ENCODE measurements at places on chromosomes 6 and 20.

- DNase-seq, result no peak
Measured at GRCh38 chr6:157521362-157522335, 140.7 kb downstream of the ZDHHC14 start.

DNA sequence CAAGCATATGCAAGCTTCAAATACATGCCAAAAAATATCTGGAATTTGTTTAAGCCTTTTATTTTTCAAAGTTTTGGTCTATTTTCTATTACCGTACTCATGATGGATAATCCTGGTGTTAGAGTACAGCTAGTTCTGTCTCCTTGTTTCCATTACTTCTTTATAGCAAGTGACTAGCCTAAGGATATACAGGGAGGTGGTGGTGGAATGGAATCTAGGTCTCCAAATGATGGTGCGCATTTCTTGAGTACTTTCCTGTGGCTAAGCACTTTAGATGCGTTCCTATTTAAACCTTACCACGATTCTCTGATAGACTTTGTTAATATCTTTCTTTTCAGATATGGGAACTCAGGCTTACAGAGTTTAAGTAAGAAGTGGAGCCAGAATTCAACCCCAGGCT is 3.5 kb downstream of the SLC16A10 start:
- no peak for DNase-seq

DNA sequence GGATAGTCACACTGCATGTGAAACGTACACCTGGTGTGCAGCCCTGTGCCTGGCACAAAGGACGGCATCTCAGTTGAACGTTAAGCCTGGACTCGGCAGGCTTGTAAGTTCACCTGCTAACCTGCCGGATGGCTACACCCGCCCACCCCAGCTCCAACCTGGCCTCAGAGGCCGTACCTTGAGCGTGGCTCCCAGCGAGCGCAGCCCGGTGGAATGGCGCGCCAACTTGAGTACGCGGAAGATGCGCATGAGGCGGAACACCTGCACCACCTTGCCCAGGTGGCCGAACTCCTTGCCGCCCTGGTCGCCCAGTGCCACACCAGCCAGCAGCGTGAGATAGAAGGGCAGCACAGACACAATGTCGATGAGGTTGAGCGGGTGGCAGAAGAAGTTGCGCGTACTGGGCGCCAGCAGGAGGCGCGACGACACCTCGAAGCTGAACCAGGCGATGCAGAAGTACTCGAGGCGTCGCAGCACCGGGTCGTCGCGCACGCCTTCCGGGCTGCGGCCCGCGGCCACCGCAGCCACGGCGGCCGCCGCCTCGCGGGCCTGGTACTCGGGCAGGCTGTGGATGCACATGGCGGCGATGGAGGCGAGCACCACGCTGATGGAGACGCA is 3.3 kb downstream of the KCNS1 start:
- DNase-seq, result peak; percentile 24

DNA sequence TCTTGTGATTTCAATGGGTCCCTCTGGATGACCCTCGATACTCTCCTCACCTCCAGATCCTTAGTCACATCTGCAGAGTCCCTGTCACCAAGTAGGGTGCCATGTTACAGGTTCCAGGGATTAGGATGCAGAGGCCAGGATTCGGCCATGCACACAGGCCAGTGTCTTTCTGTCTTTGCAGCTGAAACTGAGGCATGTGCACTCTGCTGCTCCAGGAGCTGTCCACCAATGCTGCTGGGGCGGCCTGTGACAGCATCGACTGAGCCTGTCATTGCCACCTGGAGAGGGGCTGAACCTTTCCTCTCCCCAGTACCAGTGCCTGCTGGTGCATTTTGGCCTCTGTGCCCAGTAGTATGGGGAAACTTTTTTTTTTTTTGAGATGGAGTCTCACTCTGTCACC is 4.4 kb upstream of the RBM38 start:
- no peak for DNase-seq

GRCh38 chr20:36950414-36951197 is 902 bp downstream of the SAMHD1 start:
- peak; percentile 35 for DNase-seq

- DNase-seq, result no peak
Measured at GRCh38 chr20:49656304-49656703, 57.4 kb downstream of the B4GALT5 start.

DNA sequence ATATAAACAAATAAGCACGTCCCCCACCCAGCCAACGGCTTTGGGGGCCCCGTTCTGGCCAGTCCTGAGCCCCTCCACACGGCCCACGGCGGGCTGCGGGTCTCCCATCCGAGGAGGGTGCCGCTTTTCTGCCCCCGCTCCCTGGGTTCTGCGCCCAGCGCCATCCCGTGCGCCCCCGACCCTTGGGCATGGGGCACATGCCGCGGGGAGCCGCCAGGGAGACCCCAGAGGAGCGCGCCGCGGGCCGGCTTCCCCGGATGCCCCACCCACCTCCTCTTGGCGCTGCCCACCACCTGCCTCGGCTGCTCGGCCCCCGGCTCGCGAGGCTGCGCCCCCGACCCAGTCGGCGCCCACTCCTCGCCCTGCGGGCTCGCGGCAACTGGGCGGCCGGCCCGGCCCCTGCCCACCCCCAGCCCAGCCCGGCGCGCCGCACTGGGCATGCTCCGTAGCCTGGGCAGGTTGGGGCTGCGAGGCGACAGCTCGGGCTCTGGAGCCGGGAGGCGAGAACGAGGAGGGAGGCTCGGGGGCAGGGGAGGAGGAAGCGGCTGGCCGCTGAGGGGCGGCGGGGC is 570 bp upstream of the PLCB4 start:
- DNase-seq, result no peak

GRCh38 chr6:113859349-113860180 is 2.4 kb downstream of the MARCKS start:
- no peak for DNase-seq

- no peak for DNase-seq
Measured at GRCh38 chr6:86609549-86610388, 327.6 kb upstream of the HTR1E start.

- DNase-seq, result no peak
Measured at GRCh38 chr6:53526000-53526399, 18.9 kb downstream of the GCLC start.

DNA sequence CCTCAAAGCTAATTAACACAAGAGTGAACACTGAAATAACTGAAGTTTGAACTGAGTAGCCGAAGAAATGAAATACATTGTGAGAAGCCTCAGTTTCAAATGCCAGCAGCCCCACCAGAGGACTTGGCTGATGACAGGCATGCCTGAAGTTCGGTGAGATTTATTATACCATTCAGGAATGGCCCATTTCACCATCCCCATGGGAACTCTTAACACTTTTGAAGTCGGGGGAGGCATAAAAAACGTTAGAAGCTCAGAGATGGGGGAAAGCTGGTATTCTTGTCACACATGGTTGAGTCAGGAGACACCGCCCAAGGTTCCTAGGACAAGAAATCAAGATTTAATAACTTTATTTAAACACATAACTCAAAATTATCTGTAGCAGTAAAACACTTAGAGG is 17.6 kb upstream of the SLC22A3 start:
- DNase-seq, result no peak

- DNase-seq, result no peak
Measured at GRCh38 chr6:12814015-12814414, 97.4 kb downstream of the PHACTR1 start.

DNA sequence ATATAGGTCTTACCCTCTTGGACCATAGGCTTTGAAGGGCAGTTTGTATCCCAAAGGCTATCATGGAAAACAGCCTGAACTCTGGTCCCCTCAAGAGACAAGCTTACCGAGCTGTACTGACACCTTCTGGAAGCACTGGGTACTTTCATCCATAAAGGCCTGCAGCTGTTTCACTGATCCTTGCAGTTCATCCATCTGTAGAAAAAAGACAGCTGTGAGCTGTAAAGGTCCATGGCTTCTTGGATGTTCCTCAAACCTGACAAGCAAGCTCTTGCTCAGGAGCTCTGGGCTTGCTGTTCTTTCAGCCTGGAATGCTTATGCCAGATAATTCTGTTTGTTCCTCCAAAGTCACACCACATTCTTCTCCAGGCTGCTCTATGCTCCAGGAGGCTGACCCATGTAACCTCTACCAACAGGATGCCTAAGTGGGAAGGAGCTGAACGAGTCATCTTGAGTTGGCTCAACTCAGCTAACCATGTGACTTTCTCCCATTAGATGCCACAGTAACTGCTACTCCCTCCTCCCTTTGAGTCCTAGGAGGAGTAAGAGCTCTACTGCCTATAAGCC is 8.8 kb upstream of the NDRG3 start:
- no peak for DNase-seq

DNA sequence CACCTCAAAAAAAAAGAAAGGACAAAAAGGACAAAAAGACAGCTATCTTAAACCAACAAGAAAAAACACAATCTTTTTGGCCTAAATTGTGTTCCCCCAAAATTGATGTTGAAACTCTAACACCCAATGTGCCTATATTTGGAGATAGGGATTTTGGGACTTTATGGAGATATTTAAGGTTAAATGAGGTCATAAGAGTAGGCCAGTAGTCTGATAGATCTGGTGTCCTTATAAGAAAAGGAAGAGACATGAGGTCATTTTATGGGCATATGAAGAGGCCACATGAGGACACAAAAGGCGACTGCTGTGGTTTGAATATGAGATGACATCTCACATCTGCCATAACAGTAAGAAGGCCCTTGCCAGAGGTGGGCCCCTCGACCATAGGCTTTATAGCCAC is 49.5 kb downstream of the TRIM38 start:
- DNase-seq, result no peak

DNA sequence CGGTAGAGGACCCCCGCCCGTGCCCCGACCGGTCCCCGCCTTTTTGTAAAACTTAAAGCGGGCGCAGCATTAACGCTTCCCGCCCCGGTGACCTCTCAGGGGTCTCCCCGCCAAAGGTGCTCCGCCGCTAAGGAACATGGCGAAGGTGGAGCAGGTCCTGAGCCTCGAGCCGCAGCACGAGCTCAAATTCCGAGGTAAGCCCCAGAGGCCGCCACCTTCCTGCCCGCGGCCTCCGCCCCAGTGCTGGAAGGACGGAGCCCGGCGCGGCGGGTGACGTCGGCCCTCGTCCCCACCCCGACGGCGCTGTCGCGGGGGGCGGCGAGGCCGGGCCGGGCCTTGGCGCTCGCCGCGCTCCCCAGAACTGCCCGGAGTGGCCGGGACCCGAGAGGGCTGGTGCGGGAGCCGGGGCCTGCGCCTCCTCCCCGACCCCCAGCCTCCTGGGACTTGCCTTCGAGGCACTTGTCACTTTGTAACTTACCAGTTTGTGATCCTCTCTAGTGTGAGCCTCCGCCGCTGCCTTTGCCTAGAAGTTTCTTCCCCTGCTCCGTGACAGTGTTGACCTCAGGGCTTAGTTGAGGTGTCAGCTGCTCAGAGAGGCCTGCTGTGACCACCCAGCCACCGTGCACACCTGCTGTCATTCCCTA is 417 bp downstream of the VAPB start:
- DNase-seq, result peak; percentile 27

GRCh38 chr6:143694013-143694412 is 16.2 kb downstream of the PHACTR2 start:
- DNase-seq, result no peak

- no peak for DNase-seq
Measured at GRCh38 chr6:48973491-48973890, 489.6 kb downstream of the MMUT start.

- DNase-seq, result no peak
Measured at GRCh38 chr20:42957018-42957703, 232.5 kb downstream of the PTPRT start.

- DNase-seq, result no peak
Measured at GRCh38 chr20:10524643-10525042, 89.5 kb downstream of the SLX4IP start.

DNA sequence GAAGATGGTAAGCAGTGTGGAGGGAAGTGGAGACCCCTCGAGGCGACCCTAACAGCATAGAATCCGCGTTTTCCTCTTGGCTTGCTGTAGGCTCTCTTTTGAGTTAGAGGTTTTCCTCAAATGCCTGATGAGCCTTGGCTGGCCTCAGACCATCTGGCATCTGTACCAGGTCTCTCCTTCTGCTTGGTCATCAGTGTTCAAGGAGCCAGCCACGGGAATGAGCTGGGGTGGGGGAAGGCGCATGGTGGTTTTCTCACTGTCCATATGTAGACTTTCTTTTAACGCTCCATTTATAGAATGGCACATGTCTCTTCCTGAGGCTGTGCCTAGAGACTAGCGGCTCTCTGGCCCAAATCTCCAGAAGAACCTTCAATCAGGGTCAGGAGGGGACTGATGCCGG is 8.1 kb upstream of the GUCA1A start:
- DNase-seq, result no peak

GRCh38 chr6:106002005-106002404 is 84.1 kb upstream of the PRDM1 start:
- no peak for DNase-seq

- DNase-seq, result no peak
Measured at GRCh38 chr6:39938773-39939654, 4.8 kb upstream of the MOCS1 start.

GRCh38 chr20:45340236-45340847 is 7.9 kb downstream of the SDC4 start:
- no peak for DNase-seq

- DNase-seq, result no peak
Measured at GRCh38 chr6:54179152-54179551, 67.9 kb downstream of the MLIP start.

DNA sequence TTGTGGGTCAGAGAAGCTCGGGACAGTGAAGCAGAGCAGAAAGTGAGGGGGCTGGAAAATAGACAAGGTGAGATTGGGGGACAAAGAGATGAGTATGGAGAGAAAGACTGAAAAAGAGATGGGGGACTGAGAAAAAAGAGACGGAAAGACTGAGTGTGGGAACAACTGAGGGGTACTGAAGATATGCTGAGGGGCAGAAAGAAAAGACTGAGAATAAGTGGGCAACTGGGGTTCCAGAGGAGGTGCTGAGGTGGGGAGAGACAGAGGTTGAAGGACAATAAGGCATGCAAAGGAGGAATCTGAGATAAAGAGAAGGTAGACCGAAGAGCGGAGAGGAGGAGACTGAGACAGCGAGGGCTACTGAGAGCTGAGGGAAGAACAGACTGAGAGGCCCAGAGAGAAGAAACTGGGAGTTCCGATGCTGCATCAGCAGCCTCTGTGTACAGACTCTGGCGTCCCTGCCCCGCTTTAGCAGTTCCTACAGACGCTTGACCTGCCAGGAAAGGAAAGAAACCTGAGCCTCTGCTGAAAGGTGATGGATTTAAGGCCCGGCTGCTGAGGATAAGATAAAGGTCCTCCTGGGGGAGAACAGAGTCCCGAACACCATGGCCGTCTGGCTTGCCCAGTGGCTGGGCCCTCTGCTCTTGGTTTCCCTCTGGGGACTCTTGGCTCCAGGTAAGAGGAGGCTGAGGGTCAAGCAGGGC is at the start of gene PRSS16:
TSS of gene PRSS16 (plus strand) at position 569 of the 704 bp plus-strand sequence. CDS start at position 606, 37 bp downstream.
- DNase-seq, result no peak

GRCh38 chr6:140462453-140463311 is 1088.2 kb upstream of the CITED2 start:
- no peak for DNase-seq

DNA sequence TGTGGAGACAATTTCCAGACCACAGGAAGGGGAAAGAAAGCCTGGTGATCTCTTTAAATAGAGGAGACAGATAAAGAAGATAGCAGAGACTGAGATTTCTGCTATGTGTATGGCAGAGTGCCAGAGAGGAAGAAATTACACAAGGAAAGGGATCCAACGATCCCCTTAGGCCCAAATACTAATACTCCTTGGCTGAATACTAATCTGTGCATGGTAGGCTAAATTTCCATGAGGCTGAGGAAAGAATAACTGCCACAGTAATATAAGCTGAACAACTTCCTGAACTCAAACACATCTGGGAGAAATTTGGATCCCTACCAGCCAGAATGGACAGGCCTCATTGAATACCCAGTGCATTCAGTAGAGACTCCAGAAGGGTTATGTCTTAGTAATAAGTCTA is 83.3 kb upstream of the TNFAIP3 start:
- DNase-seq, result no peak

- DNase-seq, result no peak
Measured at GRCh38 chr6:35177596-35177995, 36.2 kb upstream of the SCUBE3 start.

GRCh38 chr6:88376768-88377387 is 210.7 kb upstream of the CNR1 start:
- no peak for DNase-seq
